CD4-positive, alpha-beta T cell treated with Interleukin-15 for 1 hour (primary cell): ENCODE measurements at places on chromosomes 12 and 14.

DNA sequence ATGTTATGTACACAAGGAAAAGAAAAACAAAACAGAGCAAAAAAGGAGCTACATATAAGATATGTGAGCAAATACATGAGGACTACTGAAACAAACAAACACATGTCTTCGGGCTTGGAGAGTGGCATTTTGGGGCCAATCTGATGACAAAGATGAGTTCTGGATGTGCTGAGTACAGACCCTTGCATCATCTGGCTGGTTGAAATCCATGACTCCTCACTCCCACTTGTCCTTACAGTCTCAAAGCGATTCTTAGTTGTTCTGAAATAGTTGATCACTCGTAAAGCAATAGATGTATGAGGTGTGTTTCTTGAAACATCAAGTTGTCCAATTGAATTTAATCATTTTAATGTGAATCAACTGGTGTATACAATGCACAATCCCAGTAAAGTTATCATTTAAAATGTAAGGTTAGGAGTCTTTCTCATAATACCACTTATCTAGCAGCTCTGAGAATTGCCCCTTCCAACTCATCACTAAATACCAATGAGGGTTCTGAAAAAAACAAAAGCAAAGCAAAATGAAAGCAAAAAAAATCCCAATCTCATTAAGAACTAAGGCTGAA, 136.9 kb downstream of the ITPR2 start:
- DNase-seq: no peak

DNA sequence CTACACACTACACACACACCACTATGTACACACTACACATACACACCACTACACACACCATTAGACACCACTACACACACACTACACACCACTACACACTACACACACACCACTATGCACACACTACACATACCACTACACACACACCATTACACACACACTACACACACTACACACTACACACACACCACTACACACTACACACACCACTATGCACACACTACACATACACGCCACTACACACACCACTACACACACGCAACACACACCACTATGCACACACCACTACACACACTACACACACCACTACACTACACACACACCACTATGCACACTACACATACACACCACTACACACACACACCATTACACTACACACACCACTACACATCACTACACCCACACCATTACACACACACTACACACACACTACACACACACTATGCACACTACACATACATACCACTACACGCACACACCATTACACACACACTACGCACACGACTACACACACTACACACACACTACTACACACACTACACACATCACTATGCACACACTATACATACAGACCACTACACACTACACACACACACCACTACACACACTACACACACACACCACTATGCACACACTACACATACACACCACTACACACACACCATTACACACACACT, 13.6 kb downstream of the NOC4L start:
- no peak for DNase-seq

- DNase-seq: no peak
These were observed 3.3 kb upstream of the ATG101 start for GRCh38 chr12:52066346-52067080.

- DNase-seq: no peak
These were observed 92.4 kb downstream of the RPS6KA5 start for GRCh38 chr14:90968025-90968424.

GRCh38 chr14:95911456-95911855, 34.8 kb downstream of the TUNAR start:
- DNase-seq: no peak

DNA sequence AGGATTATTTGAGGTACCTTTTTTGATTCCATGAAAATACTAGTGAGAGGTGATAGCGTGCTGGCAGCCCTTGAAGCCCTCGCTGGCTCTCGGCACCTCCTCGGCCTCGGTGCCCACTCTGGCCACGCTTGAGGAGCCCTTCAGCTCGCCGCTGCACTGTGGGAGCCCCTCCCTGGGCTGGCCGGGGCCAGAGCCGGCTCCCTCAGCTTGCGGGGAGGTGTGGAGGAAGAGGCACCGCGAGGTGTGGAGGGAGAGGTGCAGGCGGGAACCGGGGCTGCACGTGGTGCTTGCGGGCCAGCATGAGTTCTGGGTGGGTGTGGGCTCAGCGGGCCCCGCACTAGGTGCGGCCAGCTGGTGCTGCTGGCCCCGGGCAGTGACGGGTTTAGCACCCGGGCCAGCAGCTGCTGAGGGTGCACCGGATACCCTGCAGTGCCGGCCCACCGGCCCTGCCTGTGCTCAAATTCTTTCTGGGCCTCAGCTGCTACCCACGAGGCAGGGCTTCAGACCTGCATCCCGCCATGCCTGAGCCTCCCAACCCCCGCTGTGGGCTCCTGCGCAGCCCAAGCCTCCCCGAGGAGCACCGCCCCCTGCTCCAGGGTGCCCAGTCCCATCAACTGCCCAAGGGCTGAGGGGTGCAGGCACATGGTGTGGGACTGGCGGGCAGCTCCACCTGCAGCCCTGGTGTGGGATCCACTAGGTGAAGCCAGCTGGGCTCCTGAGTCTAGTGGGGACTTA, 7.4 kb downstream of the MOK start:
- DNase-seq: no peak

DNA sequence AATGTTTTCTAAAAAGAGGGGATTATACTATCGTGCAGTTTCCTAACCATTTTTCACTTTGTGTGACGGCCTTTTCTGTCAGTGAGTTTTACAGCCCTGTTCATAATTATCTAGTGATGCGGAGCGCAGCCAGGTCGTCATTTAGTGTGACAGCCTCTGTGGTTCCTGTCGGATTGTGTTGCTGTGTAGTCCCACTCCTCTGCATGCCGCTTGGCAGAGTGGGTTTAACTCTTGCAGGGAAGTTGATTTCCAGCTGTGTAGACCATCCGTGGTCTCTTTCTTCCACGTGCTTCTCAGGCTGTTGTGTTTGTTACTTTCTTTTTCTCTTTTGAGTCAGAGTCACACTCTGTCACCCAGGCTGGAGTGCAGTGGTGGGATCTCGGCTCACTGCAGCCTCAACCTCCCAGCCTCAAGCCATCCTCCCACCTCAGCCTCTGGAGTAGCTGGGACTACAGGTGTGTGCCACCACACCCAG, 8.6 kb downstream of the RAN start:
- no peak for DNase-seq

GRCh38 chr14:91155626-91156089, 41.8 kb downstream of the DGLUCY start:
- no peak for DNase-seq

DNA sequence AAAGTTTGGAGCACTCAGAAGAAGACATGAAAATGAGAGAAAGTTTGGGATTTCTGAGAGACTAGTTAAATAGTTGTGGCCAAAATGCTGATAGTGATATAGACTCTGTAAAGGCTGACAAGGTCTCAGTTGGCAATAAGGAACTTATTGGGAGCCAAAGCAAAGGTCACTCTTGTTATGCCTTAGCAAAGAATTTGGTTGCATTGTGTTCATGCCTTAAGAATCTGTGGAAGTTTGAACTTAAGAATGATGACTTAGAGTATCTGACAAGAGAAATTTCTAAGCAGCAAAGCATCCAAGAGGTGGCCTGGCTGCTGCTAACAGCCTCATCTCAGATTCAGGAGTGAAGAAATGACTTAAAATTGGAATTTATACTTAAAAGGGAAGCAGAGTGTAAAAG, 113.8 kb downstream of the PIK3C2G start:
- DNase-seq: no peak

GRCh38 chr12:123148655-123149054, 2.2 kb downstream of the PITPNM2 start:
- no peak for DNase-seq

DNA sequence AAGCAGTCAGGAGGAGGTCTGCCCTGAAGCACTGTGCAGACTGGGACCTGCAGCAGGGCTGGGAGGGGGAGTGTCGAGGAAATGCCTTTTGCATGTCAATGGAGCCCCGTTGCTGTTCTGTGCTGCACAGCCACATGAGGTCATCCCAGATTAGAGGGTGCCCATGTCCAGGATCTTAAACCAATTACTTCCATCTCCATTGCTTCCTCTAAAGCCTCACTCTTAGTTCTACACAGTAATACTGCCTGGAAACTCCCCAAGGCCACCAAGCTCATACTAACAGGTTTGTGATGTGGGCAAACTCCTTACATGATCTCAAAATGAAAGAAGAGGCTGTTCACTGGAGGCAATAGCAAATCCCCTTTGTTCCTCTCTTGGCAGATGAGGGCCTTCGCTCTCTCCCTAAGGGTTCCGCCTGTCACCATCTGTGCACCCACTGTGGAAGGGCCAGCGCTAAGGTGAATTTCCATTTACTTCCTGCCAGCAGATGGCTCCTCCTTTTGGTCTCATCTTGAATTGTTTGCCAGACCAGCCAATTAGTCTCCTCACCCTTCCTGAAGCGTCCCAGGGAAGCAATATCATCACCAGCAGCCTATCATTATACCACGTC, 35.4 kb upstream of the LTA4H start:
- DNase-seq: no peak

GRCh38 chr12:90250766-90251165, 542.1 kb upstream of the ATP2B1 start:
- no peak for DNase-seq

- peak; percentile 81 for DNase-seq
These were observed 36.6 kb downstream of the KRT80 start for GRCh38 chr12:52155048-52155868.

- DNase-seq: no peak
These were observed 165.4 kb downstream of the KICS2 start for GRCh38 chr12:64056741-64057140.

- no peak for DNase-seq
These were observed 347.9 kb downstream of the BCAT1 start for GRCh38 chr12:24600996-24601395.

DNA sequence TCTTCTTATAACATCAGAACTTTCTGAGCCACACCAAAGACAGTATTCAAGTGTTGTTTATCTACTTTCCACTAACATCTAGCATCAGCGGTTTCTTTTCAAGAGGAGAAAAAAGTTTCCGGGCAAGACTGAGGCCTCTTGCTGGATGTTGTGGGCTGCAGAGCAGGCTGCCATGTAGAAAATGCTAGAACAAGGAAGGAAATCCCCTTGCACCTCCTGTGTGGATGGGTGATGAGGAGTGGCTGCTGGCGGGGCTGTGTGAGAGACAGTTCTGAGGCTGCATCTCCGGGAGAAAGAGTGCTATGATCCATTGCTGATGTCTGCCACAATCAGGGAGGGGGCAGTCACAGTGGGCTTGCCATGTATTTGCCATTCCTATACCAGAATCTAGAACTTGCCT, 37.8 kb upstream of the PPP1CC start:
- peak; percentile 43 for DNase-seq

- no peak for DNase-seq
These were observed 479.0 kb downstream of the GLT1D1 start for GRCh38 chr12:129332286-129332685.

DNA sequence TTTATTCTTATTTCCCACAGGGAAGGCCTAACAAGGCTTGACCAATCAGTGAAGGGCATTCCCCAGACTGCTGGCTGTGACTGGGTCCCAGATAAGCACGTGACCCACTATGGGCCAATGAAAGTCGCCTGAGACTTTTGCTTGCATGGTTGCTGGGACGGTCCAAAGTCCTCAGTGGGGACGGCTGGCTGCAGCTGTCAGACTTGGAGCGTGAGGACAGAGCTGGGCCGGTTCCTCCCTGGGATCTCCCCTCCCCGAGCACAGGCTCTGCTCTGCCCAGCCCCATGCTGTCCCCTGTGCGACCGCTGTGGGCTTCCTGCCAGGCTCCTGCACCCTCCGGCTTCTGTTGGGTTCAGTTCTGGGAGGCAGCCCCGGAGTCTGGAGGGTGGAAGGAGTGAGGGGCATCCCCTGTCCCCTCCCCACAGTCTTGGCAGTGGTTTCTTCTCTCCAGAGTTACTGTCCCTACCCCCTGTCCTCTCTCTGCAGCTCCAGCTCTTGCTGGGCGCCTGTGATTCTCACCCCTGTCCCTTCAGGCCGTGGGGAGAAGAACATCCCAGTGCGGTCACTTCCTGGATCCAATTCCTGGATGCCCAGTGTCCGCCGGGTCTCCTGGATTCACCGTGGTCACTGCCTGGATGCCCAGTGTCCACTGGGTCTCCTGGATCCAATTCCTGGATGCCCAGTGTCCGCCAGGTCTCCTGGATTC, 50.1 kb downstream of the GALNT9 start:
- no peak for DNase-seq

DNA sequence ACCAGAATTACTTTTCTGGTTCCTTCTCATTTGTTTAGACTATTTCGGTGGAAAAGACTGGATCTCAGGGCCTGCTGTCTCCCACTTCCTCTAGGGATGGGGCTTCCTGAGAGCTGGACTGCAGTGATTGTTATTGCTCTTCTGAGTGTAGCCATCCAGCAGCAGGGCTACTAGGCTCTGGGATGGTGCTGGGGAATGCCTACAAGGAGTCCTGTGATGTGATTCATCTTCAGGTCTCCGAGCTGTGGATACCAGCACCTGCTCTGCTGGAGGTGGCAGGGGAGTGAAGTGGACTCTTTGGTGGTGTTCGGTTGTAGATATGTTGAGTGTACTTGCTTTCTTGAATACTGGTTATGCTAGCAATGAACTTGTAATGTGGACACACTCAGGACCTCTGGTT, 42.7 kb downstream of the AEBP2 start:
- DNase-seq: no peak

DNA sequence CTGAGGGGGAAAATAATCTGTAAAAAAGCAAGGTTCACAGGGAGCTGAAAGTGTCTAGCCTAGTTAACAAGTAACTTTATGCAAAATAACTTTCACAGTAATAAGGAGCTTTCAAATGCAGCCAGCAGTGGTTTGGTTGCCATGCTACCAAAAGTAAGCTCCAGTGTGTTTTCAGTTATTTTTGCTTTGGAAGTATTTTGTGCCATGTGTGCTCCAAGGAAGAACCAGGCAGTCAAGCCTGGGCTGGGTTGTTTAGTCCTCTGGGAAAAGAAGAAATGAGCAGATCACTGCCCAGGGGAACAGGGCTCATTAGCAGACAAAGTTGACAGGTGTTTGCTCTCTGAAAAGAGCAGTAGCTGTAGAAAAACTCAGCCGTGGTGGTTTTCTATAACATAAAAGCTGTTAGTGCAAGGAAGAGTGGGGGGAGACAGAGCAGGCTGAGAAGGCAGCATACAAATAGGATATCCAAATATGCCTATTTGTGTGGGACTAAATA, 92.8 kb upstream of the TMTC2 start:
- DNase-seq: no peak

- DNase-seq: no peak
These were observed 104.0 kb upstream of the BCAT1 start for GRCh38 chr12:25052914-25053211.

DNA sequence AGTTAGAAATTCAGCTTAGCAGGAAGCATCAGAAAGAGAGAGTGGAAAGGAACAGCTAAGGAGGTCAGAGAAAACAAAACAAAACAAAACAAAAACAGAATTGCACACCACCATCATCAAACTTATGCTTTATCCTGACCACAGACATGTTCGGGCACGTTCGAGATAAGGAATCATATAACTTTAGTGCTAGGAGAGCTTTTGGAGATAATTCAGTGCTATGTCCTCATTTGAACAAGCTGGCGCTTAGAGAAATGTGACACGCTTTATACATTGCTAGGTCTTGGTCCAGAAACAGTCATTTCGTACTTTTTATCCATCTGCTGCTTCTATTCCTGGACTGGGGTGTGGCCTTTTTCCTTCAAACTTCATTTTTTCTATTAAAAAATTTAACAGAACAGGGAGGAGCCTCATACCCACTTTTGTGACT, 213.1 kb downstream of the PTPRO start:
- no peak for DNase-seq

- peak; percentile 35 for DNase-seq
These were observed 59.7 kb downstream of the RASSF3 start for GRCh38 chr12:64670019-64670418.

GRCh38 chr12:131123817-131124216, 170.1 kb downstream of the ADGRD1 start:
- no peak for DNase-seq

GRCh38 chr14:86404989-86405649, 875.2 kb downstream of the FLRT2 start:
- no peak for DNase-seq
